ENCODE measurements at places on chromosomes 4 and X.

- DNase-seq: no peak
These were observed 152.7 kb downstream of the TEX11 start for GRCh38 chrX:70755850-70756249.

GRCh38 chr4:184328022-184328736 lies 110.5 kb upstream of the ENPP6 start:
- peak; percentile 18 for DNase-seq

- DNase-seq: no peak
These were observed 13.4 kb downstream of the TBC1D9 start for GRCh38 chr4:140742838-140743193.

DNA sequence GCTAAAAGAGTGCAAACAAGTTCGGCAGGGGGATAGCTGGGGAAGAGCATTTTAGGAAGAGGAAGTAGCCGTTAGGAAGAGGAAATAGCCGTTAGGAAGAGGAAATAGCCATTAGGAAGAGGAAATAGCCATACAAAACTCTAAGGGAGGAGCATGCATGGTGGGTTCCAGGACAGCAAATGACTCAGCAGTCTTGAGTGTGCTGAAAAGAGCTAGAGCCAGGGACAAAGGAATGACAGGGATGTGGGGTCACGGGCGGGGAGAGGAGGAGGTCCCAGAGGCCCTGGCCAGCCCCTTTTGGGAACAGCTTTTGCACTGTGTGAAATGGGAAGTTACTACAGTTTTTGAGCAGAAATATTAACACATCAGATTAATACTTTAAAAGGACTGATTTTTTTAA lies 882.6 kb downstream of the TRIML1 start:
- peak; percentile 20 for DNase-seq

DNA sequence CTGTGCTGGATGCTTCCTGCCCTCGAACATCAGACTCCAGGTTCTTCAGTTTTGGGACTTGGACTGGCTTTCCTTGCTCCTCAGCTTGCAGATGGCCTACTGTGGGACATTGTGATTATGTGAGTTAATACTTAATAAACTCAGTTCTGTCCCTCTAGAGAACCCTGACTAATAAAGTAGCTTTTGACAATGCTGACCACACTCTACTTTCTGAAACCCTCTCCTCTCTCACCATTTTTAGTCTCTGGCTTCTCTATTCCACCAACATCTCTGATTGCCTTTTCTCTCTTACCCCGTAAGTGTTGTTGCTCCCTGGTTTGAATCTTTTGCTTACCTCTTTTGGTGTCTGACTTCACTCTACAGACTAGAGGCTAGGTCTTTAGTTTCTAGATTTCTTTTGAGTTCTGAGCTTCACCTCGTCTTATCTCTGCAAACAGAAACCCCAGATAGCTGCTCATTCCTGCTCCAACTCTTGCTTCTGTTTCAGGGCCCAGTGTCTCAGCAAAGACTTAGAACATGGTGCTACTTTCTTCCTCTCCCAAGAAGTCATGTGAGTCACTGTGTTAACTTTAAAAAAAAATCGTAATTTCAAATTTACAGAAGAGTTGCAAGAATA lies 11.4 kb downstream of the TMSB4X start:
- no peak for DNase-seq

Measured in Kasumi-1 (cell line).